Muscle of leg (tissue), 16 donors: ENCODE measurements at places on chromosomes 3 and 15. TPM values are rescaled to one million over a fixed set of nuclear protein-coding genes. Genes with fewer than 3 reads are reported as not detected.

Gene MAP1A
- 42.4 TPM for polyA plus RNA-seq

Gene SCAANT1
- polyA plus RNA-seq: 1.4 TPM

Gene GOLGA6L7
- polyA plus RNA-seq: 0.28 TPM

Gene OR5K2
- polyA plus RNA-seq: not detected

DNA sequence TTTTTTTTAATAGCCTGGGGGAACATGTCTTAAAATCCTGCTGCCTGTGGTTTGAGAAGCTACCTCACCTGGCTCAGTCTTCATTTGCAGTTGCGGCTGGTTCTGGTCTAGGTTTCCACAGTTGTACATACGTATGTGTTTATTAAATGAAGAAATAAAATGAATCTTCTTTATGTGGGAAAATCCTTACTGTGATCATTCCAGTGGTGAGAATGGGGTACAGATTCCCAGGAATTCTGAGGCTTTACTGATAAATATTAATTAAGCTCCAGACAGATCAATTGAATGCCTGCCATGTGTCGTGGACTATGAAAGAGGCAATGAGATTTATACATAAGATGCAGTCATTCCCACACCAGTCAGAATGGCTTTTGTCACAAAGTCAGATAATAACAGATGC, 356.1 kb upstream of the GRM7 start:
- no peak for DNase-seq

- DNase-seq: no peak
These were observed 46.7 kb downstream of the TOP2B start for GRCh38 chr3:25618028-25618427.

- no peak for DNase-seq
These were observed 9.6 kb upstream of the TIPARP start for GRCh38 chr3:156664831-156665178.

- DNase-seq: no peak
These were observed 311.6 kb upstream of the RASGRP1 start for GRCh38 chr15:38876211-38876610.

DNA sequence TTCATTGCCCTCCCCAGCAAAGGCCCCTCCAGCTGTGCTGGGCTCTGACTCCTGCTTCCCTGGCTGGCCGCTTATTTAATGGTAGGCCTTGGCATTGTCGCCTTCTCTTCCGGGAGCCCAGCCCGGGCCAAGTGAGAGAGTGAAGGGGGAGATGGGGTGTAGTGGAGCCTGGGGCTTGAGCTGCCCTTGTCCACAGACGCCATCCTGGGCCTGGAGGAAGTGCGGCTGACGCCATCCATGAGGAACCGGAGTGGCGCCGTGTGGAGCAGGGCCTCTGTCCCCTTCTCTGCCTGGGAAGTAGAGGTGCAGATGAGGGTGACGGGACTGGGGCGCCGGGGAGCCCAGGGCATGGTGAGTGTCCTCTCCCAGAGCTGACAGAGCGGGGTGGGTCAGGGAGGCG, 3.3 kb downstream of the LMAN1L start:
- no peak for DNase-seq

DNA sequence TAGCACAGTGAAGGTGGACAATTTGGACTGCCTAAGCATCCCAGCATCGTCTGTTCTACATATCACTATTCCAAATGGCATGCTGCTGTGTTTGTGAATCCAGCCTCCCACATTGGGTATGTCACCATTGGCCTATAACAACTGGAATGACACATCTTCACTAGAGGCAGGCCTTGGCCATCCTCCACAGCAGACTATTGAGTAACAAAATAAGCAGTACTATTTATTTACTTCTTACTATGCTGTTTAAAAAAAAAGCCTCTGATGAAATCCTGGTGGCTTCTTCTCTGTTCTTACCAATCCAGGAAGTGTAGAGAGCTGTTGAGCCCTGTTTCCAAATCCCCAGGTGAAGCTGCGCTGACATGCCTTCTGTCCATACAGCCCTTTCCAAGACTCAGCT, 30.6 kb upstream of the CERS3 start:
- DNase-seq: no peak
